ENCODE measurements at places on chromosomes 1 and 21.

- DNase-seq, result no peak
These were observed 13.5 kb downstream of the TTC22 start for GRCh38 chr1:54787604-54788003.

DNA sequence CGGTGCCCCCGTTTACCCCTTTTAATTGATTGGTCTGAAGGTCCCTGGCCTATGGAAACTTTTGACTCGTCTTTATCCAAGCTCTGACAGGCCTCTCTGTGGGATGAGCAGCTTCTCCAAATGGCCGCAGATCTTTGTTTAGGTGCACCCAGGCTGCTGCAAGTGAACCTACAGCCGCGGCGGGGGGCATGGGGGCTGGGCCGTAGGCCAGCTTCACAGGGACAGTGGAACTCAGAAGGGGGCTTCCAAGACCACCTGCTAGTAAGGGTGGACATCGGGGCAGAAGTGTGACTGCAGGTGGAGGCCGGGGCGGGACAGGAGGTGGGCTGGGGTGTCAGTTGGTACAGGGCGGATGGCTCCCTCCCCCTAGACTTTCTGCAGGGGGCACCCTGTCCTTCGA, 257.5 kb downstream of the SIPA1L2 start:
- DNase-seq, result no peak

- DNase-seq, result no peak
These were observed 8.7 kb downstream of the RNF220 start for GRCh38 chr1:44413740-44414139.

DNA sequence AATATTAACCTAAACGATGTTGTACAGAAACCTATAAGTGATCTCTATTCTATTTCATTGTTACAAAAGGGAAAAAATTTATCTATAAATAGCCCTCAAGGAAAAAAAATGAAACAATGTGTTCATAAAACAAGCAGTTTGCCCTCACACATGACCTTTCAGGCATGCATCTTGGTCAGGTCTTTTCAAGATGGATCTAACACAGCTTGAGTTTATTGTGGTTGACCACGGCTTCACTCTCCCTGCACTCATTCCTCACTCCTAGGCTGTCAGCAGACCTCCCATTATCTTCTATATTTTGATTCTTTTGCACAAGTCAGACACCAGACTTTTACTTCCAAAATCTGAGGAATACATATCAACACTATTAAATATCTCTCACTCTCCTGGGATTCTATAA, 544.3 kb downstream of the KCNT2 start:
- no peak for DNase-seq

DNA sequence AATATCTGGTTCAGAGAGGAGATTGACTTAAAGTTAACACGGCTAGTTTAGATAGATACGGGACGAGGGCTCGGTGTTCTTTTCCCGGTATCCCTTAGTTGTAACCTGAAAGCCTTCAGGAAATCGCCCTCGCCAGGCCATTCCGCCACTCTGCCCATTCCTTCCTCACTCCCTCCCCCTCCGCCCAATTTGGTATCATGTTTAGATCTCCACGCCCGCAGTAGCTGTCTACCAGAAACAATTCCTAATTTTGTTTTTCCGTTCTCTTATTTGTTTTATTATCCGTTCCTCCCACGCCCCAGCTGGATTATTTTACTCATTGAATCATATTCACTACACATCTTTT, 685 bp upstream of the VAMP4 start:
- DNase-seq, result peak; percentile 3

DNA sequence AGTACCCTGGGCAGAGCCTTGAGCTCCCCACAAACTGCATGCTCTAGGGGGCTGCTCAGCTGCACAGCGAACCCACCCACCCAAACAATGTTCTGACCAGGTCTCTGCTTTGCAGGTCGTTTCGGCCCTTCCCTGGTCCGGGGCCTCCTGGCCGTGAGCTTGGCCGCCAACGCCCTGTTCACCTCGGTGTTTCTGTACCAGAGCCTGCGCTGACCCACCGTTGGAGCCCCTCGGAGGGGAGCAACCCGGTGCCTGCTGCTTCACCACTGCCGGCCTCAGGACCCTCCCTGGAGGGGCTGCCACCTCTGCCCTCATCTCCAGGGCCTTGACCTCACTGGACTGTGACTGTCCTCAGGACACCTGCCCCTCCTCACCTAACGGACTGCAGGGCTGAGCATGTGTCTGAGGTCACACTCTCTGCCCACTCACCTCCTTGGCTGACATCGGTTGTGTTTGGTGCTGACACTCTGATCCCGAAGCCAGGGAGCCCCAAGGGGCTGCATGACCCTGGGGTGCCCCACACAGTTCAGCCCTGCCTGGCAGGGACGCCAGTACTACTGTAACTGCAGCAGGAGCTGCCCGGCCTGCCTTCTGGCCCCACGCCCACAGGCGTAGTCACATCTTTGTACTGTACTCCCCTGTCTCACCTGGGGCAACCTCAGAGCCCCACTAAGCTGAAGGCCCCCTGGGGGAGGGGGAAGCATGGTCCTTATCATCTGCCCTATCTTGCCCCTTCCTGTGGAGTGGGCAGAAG, 24.3 kb downstream of the TMEM201 start:
- no peak for DNase-seq

- peak; percentile 53 for DNase-seq
These were observed 2.8 kb upstream of the EYA3 start for GRCh38 chr1:28091043-28091781.

- no peak for DNase-seq
These were observed 258.2 kb upstream of the C1orf105 start for GRCh38 chr1:172162236-172162635.

DNA sequence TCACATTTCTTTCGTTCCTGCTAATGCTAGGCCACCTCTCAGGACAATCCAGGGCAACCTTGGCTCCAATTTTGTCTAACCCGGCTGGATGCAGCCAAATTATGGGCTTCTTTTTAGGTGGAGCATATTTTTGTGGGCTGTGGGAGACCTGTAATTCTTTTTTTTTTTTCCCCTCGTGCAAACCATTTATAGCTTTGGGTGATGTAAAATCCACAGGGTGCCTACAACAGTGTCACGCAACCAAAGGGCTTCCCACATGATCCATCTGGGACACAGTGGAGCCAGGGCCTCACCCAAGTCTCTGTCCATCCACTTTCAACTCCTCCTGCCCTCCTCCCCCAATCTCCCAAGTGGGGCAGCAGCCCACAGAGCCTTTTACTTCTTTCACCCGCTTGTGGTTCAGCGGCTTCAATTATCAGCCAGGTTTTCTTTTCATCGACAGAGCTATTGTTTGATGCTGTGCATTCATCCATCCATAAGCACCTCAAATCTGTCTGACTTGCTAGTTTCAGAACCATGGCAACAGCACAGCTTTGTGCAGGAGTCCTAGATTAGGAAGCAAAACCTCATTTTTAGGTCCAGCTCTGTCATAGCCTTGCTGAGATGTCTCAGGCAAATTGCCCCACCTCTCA, 10.0 kb upstream of the OVAAL start:
- no peak for DNase-seq

GRCh38 chr1:231091831-231092301, 51.8 kb upstream of the FAM89A start:
- no peak for DNase-seq

DNA sequence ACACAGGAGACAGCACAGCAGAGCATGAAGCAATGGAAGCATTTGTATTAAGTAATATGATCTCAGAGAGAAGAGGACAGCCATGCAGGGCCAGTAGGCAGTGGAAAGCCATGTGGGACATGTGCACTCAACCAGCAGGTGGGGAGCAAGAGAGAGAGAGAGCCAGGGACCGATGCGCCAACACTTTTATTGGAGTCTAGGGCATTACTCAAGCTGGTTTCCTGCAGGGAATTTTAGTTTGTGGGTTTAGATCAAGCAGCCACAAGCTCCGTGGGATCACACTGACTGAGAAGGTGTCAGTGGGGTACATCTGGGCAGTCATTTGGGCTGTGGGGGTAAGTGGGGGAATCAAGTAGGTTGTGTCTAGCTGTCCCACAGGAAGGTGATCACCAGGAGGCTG, 137.1 kb downstream of the PCBP3 start:
- DNase-seq, result no peak

DNA sequence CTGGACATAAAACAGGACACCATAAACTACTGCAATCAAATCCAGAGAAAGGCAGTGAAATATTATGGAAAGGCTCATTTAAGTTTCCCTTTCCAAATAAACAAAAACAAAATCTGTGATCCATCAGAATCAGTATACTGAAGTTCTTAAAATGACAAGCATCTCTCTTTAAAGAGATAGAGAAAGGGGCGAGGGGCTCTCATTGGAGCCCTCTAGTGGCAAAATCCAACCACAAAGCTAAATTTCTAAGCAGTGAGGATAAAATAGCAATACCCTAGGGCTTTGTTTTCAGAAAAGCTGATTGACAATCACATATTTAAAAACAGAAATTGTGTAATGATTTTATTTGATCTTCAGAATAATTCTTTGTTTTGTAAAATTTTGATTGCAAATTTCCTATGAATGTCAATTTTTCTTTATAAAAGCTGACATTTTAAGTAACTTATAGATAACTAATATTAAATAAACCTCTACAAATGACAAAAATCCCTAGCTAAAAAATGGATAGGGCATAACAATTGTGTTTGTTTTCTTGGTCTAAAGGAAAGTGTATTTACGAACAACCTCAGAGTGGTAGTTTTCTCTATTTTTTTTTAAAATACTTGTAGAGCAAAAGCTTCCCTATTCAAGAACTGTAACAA, 138.2 kb downstream of the COL24A1 start:
- no peak for DNase-seq

DNA sequence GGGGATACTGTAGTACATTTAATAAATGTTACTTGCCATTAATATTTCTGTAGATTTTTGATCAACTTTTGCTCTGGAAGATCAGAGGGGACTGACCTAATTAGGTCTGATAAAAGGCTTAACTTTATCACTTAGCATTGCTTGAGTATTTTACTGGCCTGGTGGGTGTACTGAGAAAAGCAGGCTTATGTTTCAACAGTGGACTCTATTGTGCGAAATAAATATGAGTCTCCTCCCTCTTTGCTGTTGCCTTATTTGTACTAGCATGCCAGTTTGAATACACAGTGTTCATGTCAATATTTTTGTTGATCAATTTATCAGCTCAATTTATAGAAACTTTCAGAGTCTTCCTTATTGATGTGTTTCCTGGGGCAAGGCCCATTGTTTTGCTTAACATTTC, 49.1 kb downstream of the EBNA1BP2 start:
- DNase-seq, result no peak

- DNase-seq, result no peak
These were observed 47.4 kb downstream of the SLC30A10 start for GRCh38 chr1:219880765-219881457.

- DNase-seq, result no peak
These were observed 4.7 kb upstream of the DENND2D start for GRCh38 chr1:111204983-111205713.

DNA sequence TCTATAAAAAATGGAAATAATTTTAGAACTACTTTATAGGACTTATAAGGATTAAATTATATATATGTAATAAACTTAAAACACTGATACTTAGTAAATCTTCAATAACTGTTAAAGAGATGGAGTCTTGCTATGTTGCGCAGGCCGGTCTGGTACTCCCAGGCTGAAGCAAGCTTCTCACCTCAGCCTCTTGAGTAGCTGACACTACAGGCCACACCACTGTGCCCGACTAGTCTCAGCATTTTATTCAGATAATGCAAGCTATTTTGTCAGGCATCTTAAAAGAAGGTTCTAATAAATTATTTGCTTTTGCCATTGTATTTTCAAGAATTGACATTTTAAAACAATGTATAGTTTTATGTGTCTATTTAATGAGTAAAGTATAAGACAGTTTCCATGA, 20.8 kb downstream of the CNST start:
- no peak for DNase-seq

GRCh38 chr1:160682983-160683865, 28.4 kb downstream of the CD48 start:
- no peak for DNase-seq

GRCh38 chr1:200971955-200972711, 51.4 kb downstream of the KIF21B start:
- peak; percentile 28 for DNase-seq

DNA sequence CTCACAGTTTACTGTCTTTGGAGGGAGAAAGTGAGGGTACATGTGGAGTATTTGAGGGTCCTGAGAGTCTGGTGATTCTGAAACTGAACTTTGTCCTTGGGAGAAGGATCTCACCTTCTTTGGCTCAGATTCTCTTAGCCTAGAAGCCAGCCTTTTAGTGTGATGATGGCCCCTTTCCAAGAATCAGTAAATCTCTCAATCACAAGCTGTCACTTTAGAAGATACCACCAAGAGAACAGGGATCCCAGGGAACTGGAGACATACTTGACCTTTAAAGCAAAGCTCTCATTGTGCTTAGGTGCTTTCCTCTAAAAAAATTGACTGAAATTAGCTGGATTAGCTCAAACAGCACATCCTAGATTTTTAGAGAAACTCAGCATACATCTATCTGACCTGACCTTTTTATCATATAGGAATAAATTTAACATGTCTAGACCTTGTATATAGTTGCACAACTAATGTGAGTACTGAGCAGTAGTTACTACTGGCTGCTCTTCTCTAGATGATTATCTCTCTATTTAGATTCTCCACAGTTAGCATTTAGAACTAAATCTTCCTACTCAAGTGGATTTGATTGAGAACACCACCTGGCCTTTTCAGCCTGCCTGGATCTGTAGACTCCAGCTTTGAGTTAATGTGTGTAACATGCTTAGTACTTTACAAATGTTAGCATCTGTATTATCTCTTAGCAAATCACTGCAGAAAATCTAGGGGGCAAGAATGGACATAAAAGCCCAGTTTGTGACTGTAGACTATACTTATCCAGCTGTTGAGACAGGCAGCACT, 157.7 kb downstream of the MAST2 start:
- no peak for DNase-seq

DNA sequence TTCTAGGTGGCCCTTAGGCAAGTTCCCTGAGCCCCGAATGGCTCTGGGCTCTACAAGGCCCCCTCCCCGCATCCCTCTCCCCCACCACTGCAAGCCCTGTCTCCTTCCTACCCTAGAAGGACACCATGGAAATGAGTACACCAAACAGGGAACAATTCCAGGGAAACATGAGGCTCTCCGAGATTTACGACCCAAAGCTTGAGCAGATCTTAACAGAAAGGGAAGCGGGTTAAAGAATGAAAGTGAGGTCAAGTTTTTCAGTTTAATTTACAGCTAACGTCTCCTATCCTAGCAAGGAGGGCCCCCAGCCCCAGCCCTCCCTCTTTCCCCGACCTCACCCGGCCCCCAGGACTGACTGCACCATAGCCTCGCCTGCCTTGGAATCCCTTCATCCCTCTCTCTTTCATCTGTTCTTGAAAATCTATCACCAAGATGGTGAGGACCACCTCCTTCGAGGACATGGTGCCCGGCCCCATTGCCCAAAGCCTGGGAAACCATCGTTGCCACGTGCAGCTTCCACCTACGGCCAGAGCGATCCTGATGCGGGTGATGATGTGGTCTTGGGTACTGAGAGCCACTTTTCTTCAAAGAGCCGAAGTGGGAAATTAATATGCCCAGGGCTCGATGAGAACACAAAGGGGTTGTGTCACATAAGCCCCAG, 30.5 kb downstream of the SIM2 start:
- DNase-seq, result no peak

GRCh38 chr1:20165522-20165951, 20.4 kb upstream of the UBXN10 start:
- DNase-seq, result no peak
